ENCODE measurements at places on chromosomes 6 and 20.

DNA sequence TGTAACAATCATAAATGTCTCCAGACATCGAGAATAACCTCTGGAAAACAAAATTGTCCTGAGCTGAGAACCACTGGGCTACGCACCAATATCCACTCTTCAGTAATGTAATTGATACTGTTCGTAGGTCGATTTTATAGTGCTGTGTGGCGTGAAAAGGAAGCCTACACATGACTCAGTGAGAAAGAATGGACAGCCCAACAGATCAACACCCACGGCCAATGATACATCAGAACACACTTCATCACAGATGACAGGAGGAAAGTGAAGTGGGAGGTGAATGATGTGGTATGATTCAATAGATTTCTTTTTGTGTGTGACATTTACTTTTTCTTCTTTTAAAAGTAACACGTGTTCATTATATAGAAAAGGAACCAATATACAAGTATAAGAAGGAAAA is 93.5 kb downstream of the RPS12 start:
- DNase-seq = no peak

GRCh38 chr6:163327165-163327880 is 87.2 kb upstream of the QKI start:
- DNase-seq = no peak

- no peak for DNase-seq
Observed at GRCh38 chr6:7902867-7903266, 7.7 kb downstream of the TXNDC5 start.

- no peak for DNase-seq
Observed at GRCh38 chr6:54614499-54615195, 231.9 kb upstream of the FAM83B start.

- no peak for DNase-seq
Observed at GRCh38 chr20:62995898-62996595, 10.7 kb downstream of the BHLHE23 start.

DNA sequence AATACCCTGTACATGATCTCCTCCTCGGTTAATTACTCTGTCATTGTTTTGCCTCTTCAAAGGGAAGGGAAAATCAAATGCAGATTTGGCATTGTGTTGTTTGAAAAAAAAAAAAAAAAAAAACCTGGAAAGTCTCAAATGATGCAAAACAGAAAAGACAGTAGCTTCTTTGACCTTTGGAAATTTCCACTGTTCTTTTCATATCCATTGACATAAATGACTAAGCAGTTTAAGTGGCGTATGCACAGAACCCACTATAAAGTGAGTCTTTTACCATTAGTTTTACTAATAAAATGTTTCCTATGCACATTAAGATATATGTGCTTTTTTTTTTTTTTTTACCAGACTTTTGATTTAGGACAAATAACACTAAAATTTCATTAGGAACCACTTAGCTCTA is 704.3 kb downstream of the TFAP2A start:
- no peak for DNase-seq

GRCh38 chr6:93468291-93468690 is 48.9 kb upstream of the EPHA7 start:
- DNase-seq = no peak

DNA sequence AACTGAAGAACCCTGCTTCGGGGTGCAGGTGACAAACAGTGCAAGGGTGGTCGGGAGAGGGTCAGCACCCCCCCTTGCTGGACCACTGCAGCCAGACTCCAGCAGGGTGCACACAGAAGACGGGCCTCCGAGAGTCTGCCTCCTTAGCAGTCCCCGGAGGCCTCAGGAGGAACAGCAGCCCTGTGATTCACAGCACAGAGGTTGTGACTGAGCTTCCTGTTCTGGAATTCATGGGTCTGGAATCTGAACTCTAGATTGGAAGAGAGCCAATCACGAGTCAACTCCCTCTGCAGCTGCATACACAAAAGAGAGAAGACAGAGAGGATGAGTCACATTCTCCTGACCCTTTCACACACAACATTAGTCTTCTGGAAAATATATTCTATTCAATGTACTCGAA is 249.0 kb upstream of the OPRM1 start:
- DNase-seq = no peak

DNA sequence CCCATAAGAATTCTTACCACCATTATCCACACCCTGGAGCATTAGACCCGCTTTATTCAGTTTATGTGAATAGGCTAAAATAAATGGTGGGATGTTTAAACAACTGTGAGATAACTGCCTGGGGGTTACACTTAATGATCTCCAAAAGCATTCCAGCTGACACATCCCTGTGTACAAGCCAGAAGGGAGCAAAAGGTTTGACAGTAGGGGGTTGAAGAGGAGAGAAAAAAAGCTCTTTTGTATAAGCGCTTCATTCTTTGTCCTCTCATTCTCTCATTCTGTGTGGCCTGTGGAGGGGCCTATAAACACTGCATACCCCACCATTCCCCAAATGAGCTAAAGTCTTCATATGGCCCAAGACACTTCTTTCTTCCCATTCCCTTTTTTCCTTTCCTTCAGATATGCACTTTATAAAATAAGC is 30.8 kb upstream of the COL21A1 start:
- DNase-seq = no peak

All from natural killer cell treated with Interleukin-12 subunit alpha and Interleukin-12 subunit beta and Interleukin-15 and Interleukin-18, amount 100 ng/mL, for 72 hours (primary cell).